ENCODE measurements at places on chromosomes 3 and 15. TPM values are rescaled to one million over a fixed set of nuclear protein-coding genes. Genes with fewer than 3 reads are reported as not detected.

DNA sequence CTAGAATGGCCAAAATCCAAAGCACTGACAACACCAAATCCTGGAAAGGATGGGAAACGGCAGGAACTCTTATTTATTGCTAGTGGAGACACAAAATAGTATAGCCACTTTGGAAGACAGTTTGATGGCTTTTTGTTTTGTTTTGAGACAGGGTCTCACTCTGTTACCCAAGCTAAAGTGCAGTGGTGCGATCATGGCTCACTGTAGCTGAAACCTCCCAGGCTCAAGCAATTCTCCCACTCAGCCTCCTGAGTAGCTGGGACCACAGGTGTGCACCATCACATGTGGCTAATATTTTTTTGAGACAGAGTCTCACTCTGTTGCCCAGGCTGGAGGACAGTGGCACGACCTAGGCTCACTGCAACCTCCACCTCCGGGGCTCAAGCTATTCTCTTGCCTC is 27.3 kb upstream of the GPR160 start:
- H3K27me3 ChIP-seq: no peaks in the 10 kb centered on the region
- H3K27ac ChIP-seq: no peak overlapping the region
- H3K36me3 ChIP-seq: no peaks in the 10 kb centered on the region
- no peaks in the 10 kb centered on the region for H3K4me1 ChIP-seq
- DNase-seq: no peak
- H3K4me3 ChIP-seq: no peak overlapping the region

GRCh38 chr3:117926819-117927218 is 1107.8 kb downstream of the IGSF11 start:
- H3K27ac ChIP-seq: no peak overlapping the region
- H3K4me3 ChIP-seq: no peak overlapping the region
- H3K4me1 ChIP-seq: no peaks in the 10 kb centered on the region
- DNase-seq: no peak
- no peaks in the 10 kb centered on the region for H3K36me3 ChIP-seq

DNA sequence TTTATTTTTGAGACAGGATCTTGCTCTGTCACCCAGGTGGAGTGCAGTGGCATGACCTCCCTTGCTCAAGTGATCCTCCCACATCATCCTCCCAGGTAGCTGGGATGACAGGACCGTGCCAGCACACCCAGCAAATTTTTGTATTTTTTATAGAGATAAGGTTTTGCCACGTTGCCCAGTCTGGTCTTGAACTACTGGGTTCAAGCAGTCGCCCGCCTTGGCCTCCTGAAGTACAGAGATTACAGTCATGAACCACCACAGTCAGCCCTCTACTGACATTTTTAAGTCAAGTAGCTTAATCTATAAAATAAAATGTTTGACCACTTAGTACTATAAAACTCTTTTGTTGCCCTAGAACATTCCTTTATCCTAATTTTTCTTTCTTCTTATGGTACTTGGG is 198.8 kb downstream of the FNDC3B start:
- no peak overlapping the region for H3K27ac ChIP-seq
- H3K36me3 ChIP-seq: peaks cover 2% of the 10 kb centered on the region
- no peak overlapping the region for H3K4me3 ChIP-seq
- DNase-seq: no peak
- H3K27me3 ChIP-seq: no peaks in the 10 kb centered on the region

- H3K36me3 ChIP-seq: no peaks in the 10 kb centered on the region
- peak; percentile 15 for DNase-seq
- H3K27me3 ChIP-seq: no peaks in the 10 kb centered on the region
Observed at GRCh38 chr15:55116636-55117035, 80.1 kb downstream of the RSL24D1 start.

GRCh38 chr3:44875596-44875995 is 1.2 kb downstream of the TGM4 start:
- H3K4me1 ChIP-seq: no peaks in the 10 kb centered on the region
- no peak for DNase-seq
- no peak overlapping the region for H3K4me3 ChIP-seq
- no peaks in the 10 kb centered on the region for H3K36me3 ChIP-seq
- no peaks in the 10 kb centered on the region for H3K27me3 ChIP-seq

DNA sequence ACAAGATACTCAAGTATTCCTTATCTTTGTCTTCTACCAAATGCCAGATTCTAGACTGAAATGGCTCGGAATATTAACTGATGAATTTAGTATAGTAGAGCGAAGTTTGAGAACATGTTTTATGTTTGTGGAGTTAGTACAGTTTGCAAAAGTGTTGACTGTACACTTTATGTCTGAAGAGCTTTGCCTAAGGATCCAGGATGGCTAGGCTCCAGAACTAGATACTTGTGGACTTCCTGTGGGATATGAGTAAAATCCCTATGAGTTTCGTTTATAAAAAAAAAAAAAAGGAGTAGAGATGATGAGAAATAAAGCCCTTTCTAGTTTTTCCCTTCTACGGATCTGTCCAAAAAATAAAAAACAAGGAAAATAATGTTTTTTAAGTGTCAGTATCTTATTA is 96.7 kb downstream of the TP63 start:
- H3K4me1 ChIP-seq: no peaks in the 10 kb centered on the region
- H3K4me3 ChIP-seq: no peak overlapping the region
- H3K36me3 ChIP-seq: no peaks in the 10 kb centered on the region

DNA sequence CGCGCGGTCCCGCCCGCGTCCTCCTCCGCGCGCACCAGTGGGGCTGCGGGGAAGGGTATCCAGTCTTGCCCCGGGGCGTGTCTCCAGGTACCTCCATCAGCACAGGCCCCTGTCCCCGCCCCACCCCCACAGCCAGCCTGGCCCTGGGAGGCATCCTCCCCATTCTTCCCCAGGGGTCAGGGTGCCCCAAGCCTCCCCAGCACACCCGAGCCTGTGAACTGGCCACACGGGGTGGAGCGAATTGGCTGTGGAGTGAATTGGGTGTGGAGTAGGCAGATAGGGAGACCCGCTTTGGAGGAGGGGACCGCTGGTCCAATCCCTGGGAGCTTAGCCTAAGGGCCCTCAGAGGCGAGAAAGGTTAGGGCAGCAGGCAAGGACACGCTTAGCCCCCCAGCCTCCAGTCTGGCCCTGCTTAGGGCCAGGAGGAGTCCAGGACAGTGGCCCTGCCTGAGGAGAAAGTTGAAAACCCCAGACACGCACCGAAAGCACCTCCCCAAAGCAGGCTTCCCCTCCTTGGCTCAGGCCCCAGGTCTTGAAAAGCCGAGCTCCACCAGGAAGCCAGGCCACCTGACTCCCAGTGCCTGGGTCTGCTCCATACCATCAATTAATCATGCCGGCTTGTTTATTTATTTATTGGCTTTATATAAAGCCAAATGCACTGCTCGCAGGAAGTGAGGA is 107.7 kb upstream of the SLC6A11 start:
- H3K27ac ChIP-seq: no peak overlapping the region
- no peaks in the 10 kb centered on the region for H3K36me3 ChIP-seq
- no peak overlapping the region for H3K4me3 ChIP-seq
- peaks cover 93% of the 10 kb centered on the region for H3K27me3 ChIP-seq

- H3K4me3 ChIP-seq: no peak overlapping the region
- H3K27ac ChIP-seq: no peak overlapping the region
- no peaks in the 10 kb centered on the region for H3K4me1 ChIP-seq
- H3K27me3 ChIP-seq: no peaks in the 10 kb centered on the region
- no peak for DNase-seq
Observed at GRCh38 chr3:182303169-182303568, 490.1 kb upstream of the ATP11B start.

- no peak overlapping the region for H3K4me3 ChIP-seq
- peak; percentile 82 for DNase-seq
- no peaks in the 10 kb centered on the region for H3K36me3 ChIP-seq
Observed at GRCh38 chr3:179189759-179190158, 41.6 kb downstream of the PIK3CA start.

- no peak overlapping the region for H3K4me3 ChIP-seq
- DNase-seq: no peak
- no peaks in the 10 kb centered on the region for H3K27me3 ChIP-seq
- H3K36me3 ChIP-seq: no peaks in the 10 kb centered on the region
- no peak overlapping the region for H3K27ac ChIP-seq
- no peaks in the 10 kb centered on the region for H3K4me1 ChIP-seq
Observed at GRCh38 chr3:73207946-73208440, 146.5 kb downstream of the EBLN2 start.

GRCh38 chr15:66957431-66957720 is 108.0 kb upstream of the SMAD3 start:
- no peaks in the 10 kb centered on the region for H3K27me3 ChIP-seq
- H3K4me3 ChIP-seq: no peak overlapping the region
- no peak overlapping the region for H3K27ac ChIP-seq
- DNase-seq: no peak
- H3K36me3 ChIP-seq: no peaks in the 10 kb centered on the region

DNA sequence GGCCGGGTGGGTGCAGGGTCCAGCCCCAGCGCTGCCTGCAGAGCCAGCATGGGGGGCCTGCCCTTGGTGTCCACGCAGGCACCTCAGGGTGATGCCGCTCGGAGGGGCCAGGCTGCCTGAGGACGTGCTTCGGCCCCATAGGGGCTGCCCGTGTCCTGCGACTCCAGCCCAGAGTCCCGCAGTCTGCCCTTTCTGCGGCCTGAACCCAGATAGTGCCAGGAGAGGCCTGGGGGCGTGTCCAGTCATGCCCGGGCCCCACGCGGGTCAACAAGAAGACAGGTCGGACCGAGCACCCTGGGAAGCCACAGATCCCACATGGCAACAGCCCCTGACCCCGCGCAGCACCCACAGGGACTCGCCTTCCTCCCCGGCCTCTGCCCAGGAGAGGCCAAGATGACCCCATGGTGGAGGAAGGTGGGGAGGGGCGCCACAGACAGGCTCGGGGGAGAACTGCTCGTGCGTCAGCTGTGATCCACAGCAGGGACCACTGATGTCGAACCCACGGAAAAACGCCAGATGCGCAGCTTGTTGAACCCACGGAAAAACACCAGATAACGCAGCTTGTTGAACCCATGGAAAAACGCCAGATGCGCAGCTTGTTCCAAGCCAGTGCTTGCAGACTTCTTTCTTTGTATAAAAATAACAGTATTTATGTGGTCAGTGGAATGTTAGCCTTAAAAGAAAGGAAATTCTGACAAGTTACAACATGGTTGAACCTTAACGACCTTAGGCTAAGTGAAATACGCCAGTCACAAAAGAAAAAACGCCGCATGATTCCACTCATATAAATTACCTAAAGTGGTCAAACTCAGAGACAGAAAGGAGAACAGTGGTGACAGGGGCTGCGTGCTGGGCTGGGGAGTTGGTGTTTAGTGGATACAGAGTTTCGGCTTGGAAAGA is 28.5 kb downstream of the CYFIP1 start:
- no peaks in the 10 kb centered on the region for H3K27me3 ChIP-seq
- no peak overlapping the region for H3K27ac ChIP-seq
- H3K4me1 ChIP-seq: peaks cover 10% of the 10 kb centered on the region
- H3K36me3 ChIP-seq: no peaks in the 10 kb centered on the region
- no peak overlapping the region for H3K4me3 ChIP-seq
- DNase-seq: no peak

DNA sequence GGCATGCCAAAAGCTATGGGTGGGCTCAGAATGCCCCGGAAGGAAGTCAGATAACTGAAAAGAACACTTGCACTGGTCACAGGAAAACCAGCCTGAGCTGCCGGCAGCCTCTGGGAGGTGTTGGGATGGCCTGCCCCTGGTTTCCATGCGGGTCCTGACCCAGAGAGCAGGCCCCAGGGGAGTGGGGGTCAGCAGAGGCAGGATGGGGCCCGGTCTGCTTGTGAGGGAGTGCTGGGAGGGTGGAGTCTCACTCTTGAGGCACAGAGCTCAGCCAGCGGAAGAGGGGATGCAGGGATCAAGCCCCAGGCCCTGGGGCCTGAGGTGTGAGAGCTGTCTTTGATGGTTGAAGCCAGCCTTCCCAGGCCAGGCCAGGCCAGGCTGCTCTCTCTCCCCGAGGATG is 2.4 kb upstream of the RPUSD3 start:
- H3K27me3 ChIP-seq: no peaks in the 10 kb centered on the region
- no peak overlapping the region for H3K4me3 ChIP-seq
- no peaks in the 10 kb centered on the region for H3K4me1 ChIP-seq
- no peak for DNase-seq

DNA sequence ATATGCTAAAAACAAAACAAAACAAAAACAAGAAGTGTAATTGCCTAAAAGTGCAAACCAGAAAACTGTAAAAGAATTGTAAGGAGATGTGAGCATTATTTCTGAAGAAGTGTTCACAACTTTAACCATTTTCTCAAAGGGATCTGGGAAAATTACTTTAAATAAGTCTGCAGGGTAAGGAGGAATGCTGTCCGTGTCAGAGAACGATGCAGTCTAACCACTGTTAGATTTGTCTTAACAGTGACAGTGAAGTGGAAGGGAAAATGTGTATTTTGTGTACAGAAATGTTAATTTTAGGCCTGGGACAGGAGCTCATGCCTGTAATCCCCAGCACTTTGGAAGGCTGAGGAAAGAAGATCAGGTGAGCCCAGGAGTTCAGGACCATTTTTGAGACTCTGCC is 95.7 kb downstream of the DLG1 start:
- H3K27ac ChIP-seq: no peak overlapping the region
- H3K4me3 ChIP-seq: no peak overlapping the region
- no peak for DNase-seq
- no peaks in the 10 kb centered on the region for H3K4me1 ChIP-seq
- no peaks in the 10 kb centered on the region for H3K36me3 ChIP-seq

GRCh38 chr3:156583469-156583868 is 28.6 kb upstream of the SSR3 start:
- H3K36me3 ChIP-seq: no peaks in the 10 kb centered on the region
- no peaks in the 10 kb centered on the region for H3K27me3 ChIP-seq
- peaks cover 18% of the 10 kb centered on the region for H3K4me1 ChIP-seq
- no peak for DNase-seq
- H3K27ac ChIP-seq: no peak overlapping the region

DNA sequence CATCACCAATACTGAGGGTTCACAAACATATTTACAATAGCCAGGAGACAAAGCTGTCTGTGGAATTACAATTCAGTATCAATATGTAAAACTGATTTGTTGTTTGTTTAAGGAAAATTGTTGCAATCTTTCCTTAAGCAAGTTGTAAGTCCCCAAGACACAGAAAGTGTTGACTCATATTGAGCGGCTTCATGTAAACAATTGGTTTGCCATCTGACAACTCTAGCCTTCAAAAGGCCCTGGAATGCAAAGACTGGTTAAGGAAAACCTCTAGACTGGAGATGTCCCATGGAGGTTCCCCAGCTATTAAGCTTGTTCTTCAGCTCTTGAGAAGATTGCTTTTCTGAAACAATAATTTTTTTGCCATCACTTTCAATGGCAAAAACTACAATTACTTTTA is 283.7 kb upstream of the PROK2 start:
- H3K27me3 ChIP-seq: no peaks in the 10 kb centered on the region
- no peak overlapping the region for H3K27ac ChIP-seq
- DNase-seq: no peak
- H3K4me3 ChIP-seq: no peak overlapping the region
- H3K4me1 ChIP-seq: no peaks in the 10 kb centered on the region

- H3K4me3 ChIP-seq: no peak overlapping the region
- no peak for DNase-seq
- H3K36me3 ChIP-seq: no peaks in the 10 kb centered on the region
- H3K27me3 ChIP-seq: no peaks in the 10 kb centered on the region
Observed at GRCh38 chr3:69696367-69696766, 42.9 kb upstream of the MITF start.

Gene C3orf52
- 15.4 TPM for total RNA-seq

Gene CYP8B1
- total RNA-seq: not detected

Gene GALNT15
- total RNA-seq: 0.18 TPM

Gene LINGO1
- 31.8 TPM for total RNA-seq
